ENCODE measurements at places on chromosomes 11 and 22.
A peak's percentile ranks its signal among the peaks of the same experiment; 100 is the strongest.

DNA sequence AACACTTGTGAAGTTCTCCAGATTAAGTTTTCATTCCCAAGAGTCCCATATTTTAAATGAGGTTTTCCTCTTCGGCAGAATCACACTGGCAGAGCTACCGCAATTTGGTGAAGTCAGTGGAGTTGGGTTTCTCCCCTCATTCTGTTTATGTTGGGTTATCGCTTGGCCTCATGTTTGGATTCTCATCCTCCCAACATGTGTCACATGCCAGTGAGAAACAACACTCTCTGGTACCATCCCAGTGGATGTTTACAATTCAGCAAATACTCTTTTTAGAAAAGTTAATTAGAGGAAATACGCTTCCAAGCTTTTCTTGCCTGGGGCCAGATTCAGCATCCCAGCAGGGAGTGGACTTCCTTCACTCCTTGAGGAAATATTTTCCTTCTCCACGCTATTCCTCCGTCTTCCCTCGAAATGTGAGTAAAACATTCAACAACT is 2.1 kb downstream of the PAMR1 start:
- no peak for DNase-seq

GRCh38 chr11:17986007-17986710 is 26.7 kb downstream of the SERGEF start:
- DNase-seq = no peak

DNA sequence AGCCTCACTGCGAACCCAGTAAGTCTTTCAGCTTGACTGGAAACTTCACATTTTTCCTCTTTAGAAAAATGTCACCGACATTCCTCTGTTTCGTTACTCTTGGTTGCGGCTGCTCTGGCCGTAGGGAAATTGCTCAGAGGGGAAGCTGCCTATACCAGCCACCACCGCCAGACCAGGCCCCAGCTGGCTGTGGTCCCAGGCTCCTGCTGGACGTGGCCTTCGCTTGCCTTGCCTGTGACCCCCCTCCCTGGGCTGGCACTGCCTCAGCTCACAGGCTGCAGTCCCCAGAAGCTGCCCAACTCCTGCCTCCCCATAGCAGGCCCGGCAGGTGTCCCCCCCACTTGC is 197.8 kb downstream of the MN1 start:
- no peak for DNase-seq

DNA sequence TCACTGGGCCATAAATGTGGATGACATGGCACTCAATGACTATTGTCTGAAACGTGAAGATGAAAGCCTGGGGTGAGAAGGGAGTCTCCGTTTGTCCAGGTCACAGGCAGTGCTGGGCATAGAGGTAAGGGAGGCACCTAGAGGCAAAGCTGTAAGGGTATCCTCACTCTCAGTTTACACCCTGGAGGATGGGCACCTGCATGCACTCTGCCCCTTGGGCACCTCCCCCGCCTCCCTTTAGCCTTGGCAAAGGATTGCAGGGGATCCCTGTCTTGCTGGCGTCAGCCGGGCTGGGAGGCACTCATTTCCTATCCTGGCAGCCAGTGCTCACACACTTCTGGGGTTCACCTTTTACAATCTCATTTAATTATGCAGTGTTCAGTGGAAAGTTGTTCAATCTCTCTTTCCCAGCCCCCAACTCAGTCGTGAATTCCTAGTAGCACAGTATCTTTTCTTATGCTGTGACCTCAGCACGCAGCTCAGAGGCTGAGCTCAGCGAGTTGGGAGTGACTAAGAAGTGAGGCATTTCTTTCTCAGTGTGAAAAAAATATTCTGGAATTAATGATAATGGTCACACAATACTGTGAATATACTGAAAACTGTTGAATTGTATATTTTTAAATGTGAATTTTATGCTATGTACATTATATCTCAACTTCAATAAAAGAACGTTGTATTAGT is 866.6 kb downstream of the BRD1 start:
- DNase-seq = no peak

GRCh38 chr22:47813661-47814060 is 1051.2 kb downstream of the TBC1D22A start:
- no peak for DNase-seq

- no peak for DNase-seq
These were observed 9.7 kb downstream of the TBCEL start for GRCh38 chr11:121033635-121034034.

DNA sequence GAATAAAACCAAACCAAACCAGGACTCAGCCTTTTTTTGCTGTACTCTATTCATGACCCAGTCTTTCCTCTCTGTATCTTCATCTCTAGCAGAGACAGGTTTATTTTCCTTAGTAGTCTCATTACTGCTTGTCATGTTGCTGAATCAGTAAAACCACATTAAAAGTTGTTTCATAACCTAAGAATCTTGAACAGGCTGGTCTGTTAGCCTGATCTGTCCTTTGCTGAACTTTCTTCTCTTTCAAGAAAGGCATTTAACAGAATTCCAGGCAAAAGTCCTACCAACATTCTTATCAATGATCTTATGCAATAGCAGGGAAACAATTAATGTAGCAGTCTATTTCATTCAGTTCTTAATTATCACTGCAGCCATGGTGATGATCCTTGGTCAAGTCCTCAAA is 197.7 kb downstream of the CASP12 start:
- DNase-seq = peak; percentile 18

- DNase-seq = no peak
These were observed 29.5 kb downstream of the C2CD3 start for GRCh38 chr11:74141241-74141695.

DNA sequence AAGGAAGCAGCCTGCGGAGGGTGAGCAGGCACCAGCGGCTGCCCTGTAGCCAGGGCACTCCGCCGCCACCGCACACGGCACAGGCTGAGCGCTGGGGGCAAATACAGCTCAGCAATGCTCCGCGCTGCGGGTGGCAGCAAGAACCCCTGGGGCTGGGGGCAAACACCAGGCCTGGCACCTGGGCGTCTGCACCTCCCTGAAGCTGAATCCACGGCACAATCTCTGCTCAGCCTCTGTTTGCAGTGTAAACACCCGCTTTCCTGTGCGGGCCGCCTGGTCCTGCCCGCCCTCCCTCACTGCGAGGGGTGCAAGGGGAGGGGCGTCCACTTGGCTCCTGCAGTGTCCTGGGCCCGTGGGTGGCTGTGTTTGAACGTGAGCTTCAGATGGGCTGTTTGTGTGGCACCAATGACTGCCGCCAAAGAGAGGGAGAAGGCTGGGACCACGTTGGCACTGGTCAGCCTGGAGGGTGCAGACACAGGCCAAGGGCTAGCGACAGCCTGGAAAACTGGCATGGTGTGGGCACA is 14.8 kb upstream of the MPPED1 start:
- no peak for DNase-seq

- DNase-seq = no peak
These were observed 87.1 kb downstream of the GRIK4 start for GRCh38 chr11:120598517-120599257.

GRCh38 chr22:35938226-35938625 is 90.4 kb downstream of the RBFOX2 start:
- no peak for DNase-seq

DNA sequence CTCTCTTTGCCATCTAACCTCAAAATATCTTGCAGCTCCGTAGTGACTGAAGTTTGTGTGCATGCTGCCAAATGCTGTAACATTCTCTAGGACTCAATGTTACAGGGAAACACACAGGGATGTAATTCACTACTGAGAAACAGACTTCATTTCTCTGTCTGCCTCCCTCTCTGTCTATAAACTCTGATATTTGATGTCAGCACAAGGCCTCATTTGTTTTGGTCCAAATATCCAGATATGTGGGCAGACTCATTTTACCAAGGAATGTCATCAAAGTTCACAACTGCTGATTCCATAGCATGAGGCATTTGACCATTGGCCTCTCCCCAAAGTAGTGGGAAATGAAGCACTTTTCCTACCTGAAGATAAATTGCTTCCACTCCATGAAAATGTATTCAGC is 2.5 kb upstream of the PRRG4 start:
- no peak for DNase-seq

GRCh38 chr11:130524132-130524790 is 75.8 kb downstream of the ADAMTS15 start:
- no peak for DNase-seq

DNA sequence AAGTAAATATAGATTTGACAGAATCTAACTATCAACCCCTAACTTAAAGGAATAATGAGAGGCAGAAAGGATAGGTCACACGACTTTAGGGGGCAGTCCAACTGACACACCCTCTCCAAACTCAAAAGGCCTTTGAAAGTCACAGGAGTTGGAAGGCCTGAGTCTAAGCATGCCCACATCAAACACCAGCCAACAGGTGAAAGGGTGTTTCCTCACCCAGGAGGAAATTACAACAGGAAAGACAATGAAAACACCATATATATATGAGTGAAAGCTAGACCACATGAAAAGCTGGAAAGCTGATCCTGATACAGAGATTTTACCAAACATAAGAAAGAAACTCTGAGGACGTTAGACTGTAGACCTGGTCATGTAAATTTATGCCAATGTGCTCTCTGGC is 10.5 kb upstream of the DEPDC7 start:
- peak; percentile 34 for DNase-seq

GRCh38 chr11:45182902-45183301 is 36.5 kb downstream of the PRDM11 start:
- no peak for DNase-seq

DNA sequence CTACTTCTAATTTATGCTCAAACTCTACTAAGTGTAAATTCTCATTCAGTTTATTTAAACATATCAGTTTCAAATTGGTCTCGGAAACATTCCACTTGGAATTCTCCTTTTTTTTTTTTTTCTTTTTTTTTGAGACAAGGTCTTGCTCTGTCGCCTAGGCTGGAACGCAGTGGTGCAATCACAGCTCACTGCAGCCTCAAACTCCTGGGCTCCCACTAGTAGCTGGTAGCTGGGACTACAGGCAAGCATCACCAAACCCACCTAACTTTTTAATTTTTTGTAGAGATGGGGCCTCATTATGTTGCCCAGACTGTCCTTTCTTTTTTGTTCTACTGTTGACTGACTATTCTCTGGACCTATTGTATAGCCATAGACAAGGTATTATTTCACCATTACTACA is 33.3 kb upstream of the CCDC81 start:
- DNase-seq = no peak

DNA sequence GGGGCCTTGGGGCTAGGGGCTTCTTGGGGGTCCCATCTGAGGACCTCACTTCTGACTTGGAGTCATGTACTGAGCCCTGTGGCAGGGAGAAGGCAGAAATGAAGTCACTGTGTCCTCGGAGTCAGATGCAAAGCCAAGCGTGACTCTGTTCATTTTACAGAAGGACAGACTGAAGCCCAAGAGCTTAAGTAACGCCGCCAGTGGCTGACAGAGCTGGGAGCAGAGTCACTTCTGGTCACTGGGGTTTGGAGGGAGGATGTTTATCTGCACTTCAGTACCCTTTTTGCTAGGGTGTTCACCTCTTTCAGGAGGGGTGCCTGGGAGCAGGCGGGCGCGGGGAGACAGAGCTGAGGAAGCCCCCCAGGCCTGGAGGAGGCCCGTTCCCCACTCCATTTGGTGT is 10.7 kb downstream of the CD6 start:
- peak; percentile 53 for DNase-seq

DNA sequence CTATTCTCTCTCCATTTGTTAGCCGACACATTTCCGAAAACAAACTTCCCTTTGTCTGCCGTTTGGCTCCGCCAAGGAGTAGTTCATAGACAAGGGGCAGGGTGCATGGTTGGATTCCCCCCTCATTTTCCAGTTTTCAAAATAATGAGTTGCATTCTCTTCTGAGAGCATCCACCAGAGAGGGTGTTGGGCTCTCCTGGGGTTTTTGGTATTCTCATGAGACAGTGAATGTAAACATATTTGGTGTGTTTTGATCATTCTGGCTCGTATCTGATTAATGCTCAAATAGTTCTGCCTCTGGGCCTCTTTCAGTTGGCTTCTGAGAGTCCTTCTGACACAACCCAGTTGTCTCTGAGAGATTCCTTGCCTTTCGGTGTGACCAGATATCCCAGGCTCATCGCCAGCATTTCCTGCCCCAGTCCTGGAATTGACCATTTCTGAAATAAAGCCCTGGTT is 21.7 kb downstream of the GRAMD4 start:
- no peak for DNase-seq

Measured in activated CD4-positive, alpha-beta T cell treated with anti-CD3 and anti-CD28 coated beads, Interleukin-2, Interleukin-6, amounts not matched to agents 100 ng/mL and 50 ng/mL, durations not matched to agents 16 hours and 8 hours (primary cell).